ENCODE measurements at places on chromosomes 3 and 15. TPM values are rescaled to one million over a fixed set of nuclear protein-coding genes. Genes with fewer than 3 reads are reported as not detected.
A peak's percentile ranks its signal among the peaks of the same experiment; 100 is the strongest.

DNA sequence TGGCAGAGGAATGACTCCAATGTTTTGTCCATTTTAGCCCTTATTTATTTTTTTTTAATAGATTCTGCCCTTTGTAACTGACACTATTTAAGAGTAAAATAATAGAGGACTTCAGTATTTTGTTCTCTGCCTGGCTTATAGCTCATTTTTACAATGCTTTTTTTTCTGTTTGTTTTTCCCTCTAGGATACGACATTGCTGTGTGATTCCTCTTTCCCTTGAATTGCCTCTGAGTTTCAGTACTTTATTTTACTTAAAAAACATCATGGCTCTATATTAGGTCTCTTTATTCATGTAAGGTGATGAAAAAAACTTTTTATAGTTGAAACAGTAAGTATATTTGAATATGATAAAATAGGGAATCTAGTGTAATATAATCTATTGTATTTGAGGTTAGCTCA, 179.1 kb downstream of the PTPRG start:
- no peak for DNase-seq

DNA sequence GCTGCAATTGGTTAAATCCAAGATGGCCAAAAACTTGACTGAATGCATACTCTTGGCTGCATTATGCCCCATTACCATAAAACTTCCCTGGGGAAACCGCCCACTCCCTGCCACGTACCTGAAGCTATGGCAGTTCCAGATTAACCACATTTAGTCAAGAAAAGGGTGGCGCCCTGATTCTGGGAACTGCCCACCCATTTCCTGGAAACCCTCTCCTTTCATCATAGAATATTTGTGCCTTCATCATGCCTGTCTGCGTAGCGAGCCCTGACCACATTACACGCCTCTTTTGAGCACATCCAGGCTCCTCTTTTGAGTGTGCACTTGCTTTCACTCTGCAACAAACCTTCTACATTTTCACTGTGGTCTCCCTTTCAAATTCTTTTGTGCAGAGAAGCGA, 5.2 kb downstream of the LINS1 start:
- DNase-seq, result no peak

GRCh38 chr3:148648685-148649352, 48.9 kb upstream of the AGTR1 start:
- DNase-seq, result no peak

DNA sequence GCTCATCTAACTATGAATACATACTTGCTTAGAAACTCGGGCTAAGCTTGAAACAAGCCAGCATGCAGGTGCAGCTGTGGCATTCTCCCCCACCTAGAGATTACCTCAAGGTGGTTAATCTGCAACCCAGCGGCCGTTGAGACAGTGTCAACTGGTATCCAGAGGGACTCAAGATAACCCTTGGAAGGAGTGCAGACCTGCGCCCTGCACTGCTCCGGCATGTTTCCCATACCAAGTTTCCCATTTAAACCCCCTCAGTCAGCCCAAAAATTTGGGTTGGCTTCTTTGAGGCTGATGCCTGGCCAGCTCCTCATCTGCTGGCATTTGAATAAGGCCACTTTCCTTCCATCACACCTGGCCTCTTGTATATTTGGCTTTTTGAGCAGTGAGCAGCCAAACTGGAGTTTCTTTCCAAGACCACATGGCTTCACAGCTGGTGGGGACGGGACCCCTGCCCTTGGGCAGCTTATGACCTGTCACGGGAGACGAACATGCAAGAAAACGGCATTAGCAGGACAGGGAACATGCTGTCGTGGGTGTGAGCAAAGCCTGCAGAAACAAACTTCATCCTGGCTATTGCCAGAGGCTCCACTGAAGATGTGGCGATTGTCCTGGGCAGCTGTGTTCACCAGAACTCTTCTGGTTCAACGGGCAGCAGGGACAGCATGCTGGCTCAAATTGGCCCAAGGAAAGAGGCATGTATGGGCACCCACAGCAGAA, 98.2 kb downstream of the PLXNA1 start:
- DNase-seq, result no peak

GRCh38 chr3:36867810-36868209, 77.0 kb downstream of the TRANK1 start:
- no peak for DNase-seq

DNA sequence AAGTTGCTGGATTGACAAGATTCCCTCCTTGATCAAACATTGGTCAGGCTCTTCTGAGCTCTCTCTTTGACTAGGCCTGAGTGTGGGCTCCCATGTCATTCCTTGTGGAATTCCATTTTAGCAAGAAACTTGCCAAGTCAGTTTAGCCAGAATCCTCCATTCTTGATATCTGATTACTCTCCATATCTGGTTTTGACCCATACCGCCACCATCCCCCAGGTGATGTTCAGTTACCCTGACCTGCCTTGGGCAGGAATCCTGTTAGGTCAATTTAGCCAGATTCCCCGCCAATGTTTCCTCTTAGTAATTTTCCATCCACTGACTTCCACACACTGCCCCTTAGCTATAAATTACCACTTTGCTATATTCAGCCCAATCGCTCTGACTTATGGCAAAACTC, 1.0 kb upstream of the PCCB start:
- DNase-seq, result no peak

GRCh38 chr3:161333696-161334095, 37.6 kb downstream of the SPTSSB start:
- DNase-seq, result no peak

GRCh38 chr15:42672444-42672843, 64.5 kb downstream of the CDAN1 start:
- no peak for DNase-seq

GRCh38 chr15:93418566-93418965, 329.6 kb upstream of the RGMA start:
- DNase-seq, result no peak

- DNase-seq, result no peak
Measured at GRCh38 chr3:24474862-24475261, 19.8 kb downstream of the THRB start.

- DNase-seq, result no peak
Measured at GRCh38 chr15:69809421-69809820, 288.3 kb downstream of the TLE3 start.

- no peak for DNase-seq
Measured at GRCh38 chr3:190086191-190086590, 34.5 kb downstream of the P3H2 start.

- DNase-seq, result peak; percentile 47
Measured at GRCh38 chr3:8769088-8769822, at the start of gene OXTR. Gene OXTR (minus strand): TSS chr3:8769613. CDS start chr3:8768187, 1,426 bp downstream.

DNA sequence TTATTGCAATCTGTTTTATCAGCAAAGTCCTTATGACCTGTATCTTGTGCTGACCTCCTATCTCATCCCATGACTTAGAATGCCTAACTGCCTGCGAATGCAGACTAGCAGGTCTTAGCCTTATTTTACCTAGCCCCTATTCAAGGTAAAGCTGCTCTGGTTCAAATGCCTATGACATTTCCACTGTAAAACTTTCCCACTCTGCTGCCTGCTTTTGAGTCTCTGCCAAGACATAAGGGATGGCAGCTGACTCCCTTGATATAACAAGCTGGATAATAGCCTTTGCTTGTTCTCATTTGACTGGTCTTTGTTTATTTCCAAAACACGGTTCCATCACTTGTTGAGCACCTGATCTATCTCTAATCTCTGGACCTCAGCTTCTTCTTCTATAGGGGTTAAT, 131.9 kb upstream of the STRIT1 start:
- DNase-seq, result no peak

GRCh38 chr15:73647259-73648013, 14.2 kb upstream of the NPTN start:
- no peak for DNase-seq

DNA sequence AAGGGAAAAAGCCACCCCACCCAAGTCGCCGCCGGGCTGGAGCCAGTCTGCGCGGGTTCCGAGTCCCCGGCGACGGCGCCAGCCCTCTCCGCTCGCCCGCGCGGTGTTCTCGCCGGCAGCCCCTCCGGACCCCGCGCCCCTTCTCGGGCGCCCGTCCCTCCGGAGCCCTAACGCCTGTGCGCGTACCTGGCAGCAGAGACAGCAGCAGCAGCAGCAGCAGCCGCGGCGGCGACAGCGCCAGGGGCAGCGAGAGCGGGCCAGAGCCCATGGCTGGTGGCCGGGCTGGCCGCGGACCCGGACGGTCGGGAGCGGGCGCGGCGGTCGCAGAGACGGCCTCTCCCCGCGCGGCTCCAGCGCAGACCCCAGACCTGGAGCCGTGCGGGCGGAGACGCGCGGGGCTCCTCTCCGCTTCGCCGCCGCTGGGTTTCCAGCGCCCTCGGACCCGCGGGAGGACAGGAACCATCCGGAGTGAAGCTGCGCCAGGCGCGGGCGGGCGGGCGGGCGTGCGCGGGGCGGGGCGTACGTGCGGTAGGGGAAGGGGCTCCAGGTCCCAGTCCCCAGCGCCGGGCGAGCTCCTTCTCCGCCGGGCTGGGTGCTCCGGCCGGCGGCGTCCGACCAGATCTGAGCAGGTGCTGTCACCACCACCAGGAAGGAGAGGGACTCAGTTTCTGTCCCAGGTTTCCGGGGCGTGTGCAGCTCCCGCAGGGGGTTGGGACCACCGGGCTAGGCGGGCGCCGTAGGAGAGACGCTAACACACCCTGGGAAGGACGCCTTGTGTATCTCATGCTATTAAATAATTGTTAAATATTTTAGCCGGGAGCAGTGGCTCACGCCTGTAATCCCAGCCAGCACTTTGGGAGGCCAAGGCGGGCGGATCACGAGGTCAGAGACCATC, at the start of gene CHRNA3:
Gene CHRNA3, minus strand, starts transcription at position 470 of the 895 bp plus-strand sequence. Its CDS starts 202 bp downstream, at position 268.
- DNase-seq, result no peak

DNA sequence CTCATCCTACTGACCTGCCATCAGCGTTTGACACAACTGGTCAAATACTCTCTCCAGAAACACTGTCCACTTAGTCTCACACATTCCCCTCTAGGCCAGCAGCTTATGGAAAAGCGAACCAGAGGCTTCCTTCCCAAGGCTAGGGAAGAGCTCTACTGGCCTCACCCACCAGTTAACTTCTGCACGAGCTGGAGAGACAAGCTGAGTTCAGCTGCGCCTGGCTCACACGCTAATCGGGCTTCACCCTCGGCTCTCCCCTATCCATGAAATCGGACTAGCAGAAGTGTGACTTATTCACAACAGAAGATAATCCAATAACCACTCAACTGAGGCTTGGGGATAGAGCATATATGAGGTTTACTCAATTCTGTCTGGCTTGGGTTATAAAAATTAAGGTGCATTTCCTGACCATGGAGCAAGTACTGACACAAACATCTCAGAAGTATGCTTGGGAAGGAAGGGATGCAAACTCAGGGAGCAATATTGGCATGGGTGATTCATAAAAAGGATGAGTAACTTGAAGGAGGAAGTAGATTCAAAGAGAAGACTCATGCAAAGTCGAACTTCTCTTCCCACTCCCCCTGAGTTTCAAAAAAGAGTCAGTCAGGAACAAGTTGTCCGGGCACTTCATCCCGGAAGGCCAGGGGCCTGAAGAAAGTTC, 73.1 kb downstream of the XXYLT1 start:
- no peak for DNase-seq

DNA sequence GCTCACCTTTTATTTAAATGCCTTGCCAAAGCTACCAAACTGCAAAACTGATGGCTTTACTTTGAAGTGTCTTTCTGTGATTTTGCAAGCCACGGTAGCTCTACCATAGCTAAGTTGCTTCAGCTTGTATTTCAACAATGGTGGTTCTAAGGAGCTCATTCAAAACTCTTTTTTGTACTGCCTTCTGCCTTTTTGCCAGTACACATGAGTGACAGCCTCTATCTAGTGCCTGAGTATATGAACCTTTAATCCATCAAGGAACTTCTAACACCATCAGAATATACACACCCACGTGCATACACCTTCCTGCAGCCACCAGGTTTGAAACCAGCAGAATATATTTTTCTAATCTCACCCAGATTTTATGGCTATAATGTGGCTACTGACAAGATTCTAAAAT, 10.4 kb upstream of the NR2F2 start:
- peak; percentile 68 for DNase-seq

- DNase-seq, result no peak
Measured at GRCh38 chr3:168984872-168985271, 678.6 kb downstream of the MECOM start.

DNA sequence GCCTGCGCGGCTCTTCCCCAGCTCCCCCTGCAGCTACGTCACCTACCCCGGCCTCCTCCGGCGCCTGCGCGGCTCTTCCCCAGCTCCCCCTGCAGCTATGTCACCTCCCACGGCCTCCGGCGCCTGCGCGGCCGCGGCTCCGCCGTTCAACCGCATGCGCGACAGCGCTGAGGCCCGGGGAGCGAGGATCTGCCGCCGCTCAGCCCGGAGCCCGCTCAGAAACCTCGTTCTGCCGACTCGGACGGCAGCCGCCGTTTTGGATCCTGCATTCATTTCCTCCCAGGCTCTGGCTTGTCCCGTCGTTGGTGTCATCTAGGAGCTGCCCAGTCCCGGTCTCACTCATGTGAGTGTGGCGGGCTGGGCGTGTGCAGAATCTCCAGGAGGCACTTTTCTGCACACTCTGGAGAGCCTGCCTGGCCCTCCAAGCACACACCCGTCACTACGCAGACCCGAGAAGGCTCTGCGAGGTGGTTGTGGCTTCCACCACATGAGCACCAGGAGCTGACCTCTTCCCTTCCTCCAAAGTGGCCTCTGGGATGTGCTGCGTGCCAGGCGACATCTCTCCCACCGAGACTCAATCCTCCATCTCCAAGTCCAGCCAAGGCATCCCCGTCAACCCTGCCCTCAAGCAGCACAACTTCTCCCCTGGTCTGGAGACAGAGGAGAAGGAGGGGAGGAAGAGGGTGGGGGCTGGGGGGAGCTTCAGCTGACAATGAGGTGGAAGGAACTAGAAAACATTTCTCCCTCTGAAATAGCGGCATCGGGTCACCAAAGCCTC, 165.3 kb downstream of the CHSY1 start:
- no peak for DNase-seq

DNA sequence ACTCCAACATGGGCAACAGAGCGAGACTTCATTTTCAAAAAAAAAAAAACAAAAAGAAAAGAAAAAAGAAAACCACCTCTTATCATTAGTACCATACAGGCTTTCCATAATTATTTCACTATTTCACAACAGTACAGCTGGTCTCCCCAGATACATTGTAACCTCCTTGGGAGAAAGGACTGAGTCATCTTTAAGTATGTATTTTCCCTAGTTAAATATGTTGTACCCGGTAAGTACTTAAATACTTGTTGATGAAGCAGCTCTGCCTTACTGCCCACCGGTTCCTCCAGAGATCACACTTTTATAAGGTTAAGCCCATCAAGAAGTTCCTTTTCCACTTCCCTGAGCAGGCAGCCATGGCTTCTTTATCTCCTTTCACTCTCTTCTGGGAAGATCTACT, 789.5 kb upstream of the CFAP20DC start:
- DNase-seq, result no peak

Gene DCBLD2
- polyA plus RNA-seq, result 62.7 TPM

Gene NR1I2
- polyA plus RNA-seq, result 1.4 TPM

Gene FBXO45
- 13.7 TPM for polyA plus RNA-seq

Gene IL17RD
- 52.3 TPM for polyA plus RNA-seq

Gene PRICKLE2
- 19.3 TPM for polyA plus RNA-seq

Gene SOX2
- polyA plus RNA-seq, result 0.35 TPM

Gene CRYBG3
- 23.6 TPM for polyA plus RNA-seq

Gene VWA5B2
- polyA plus RNA-seq, result 2.8 TPM

All from left renal cortex interstitium (tissue), 4 donors.